ENCODE measurements at places on chromosomes 13 and 19.

GRCh38 chr13:26971990-26972887 lies 199.4 kb downstream of the USP12 start:
- no peak for DNase-seq

DNA sequence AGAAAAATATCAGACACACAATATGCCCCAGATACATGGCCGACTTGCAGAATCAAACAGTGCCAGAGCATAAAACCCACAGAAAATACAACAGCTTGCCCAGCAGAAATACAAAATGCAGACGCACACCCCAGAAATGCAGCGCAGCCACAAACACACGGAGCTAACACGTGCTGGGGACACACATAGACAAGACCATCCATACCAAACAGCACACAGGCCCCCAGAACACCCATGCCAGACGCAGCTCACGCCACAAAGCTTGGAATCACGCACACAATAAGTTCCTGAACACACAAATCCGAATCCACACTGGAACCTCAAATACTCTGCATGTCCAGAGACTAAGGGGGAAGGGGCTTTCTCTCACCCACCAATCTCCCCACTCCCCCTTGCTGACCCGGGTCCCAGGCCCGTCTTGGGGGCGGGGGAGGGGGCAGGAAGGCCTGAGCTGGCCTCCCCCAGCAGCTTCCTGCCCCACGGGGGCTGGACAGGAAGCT lies 17.2 kb downstream of the CCDC97 start:
- DNase-seq: no peak

- peak; percentile 37 for DNase-seq
Observed at GRCh38 chr13:74067818-74068217, 66.4 kb downstream of the KLF12 start.

DNA sequence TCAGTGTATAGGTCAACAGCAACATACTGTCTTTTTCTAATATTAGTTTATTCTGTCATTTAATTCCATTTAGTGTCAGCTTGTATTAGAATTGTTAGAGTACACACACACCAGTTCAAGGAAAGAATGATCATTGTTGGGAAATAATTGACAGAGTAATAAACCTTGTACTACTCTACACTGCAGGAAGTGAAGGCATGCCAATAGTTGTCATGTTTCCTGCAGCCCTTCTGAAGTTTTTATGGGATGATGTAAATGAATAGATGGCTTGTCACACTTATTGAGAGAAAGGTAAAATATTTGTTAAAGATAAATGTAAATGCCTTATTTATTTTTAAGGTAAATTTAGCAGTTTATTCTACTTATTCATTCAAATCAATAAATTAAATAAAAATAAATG lies 306.9 kb upstream of the KLHL1 start:
- DNase-seq: no peak

- no peak for DNase-seq
Observed at GRCh38 chr19:14168259-14168972, 32.0 kb upstream of the ASF1B start.

DNA sequence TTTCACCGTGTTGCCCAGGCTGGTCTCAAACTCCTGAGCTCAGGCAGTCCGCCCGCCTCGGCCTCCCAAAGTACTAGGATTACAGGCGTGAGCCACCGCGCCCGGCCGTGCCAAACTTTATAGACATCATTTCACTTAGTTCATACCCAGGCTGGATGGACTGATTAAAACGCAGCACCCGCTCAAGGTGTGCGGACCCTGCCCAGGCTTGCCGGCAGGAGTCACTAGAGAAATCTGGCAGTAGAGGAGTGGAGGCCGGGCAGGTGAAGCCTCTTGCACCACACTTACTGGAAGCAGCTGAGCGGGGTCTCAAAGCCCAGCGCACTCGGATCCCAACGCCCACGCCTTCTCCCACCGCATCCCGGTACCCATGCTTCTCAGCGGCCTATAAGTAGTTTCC lies 11.4 kb downstream of the PTGIR start:
- DNase-seq: no peak

DNA sequence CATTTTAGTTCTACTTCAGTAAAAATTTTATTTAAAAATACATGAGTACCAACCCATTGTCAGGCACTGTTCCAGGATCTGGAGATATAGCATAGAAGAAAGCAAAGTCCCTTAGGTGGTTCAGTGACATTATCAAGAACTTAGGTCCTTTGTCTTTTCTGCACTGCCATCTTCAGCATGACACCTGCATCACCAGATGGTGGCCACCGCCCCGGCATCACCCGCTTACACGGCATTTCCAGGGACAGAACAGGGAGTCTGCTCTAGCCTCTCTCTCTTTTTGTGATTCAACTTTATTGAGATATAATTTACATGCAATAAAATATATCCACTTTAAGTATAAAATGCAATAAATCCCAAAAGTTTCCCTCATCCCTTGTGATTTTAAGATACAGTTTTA lies 23.5 kb downstream of the DYRK1B start:
- DNase-seq: no peak

DNA sequence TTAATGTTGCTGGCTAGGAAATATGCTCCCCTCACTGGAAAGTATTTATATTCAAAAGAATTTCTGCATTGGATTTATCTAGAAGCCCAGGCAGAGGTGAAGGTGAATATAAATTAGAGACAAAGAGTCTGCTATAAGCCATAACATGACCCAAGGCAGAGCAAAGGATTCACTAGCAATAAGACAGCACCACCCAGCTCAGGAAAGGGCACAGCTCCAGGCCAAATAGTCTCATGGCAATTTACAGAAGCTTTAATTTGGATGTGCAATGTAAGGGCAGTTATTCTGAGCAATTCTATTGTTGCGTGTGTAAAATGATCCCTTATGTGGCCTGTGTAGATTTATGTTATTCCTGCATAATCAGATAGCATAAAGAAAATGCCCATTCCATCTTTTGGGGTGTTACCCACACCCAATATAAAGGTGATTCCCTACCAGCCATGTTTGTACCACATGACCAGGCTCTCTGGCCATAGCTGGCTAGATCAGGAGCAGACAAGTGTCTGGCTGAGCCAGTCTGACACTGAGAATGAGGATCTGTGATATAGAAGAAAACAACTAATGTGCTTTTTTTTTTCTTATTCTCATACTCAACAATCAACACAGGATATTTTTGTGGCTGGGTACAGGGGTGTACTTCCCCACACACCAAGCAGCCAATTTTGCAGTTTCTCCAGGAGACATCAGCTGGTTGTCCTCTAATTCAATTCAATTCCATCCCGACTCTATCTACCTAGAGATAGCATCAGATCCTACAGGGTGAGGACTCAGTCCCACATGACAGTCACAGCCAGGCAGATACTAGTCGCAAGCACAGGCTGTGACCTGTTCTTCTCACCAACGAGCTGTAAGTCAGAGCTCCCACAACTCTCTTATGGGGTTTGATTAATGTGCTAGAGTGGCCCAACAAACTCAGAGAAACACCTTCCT lies 181.4 kb downstream of the KCTD15 start:
- DNase-seq: no peak

DNA sequence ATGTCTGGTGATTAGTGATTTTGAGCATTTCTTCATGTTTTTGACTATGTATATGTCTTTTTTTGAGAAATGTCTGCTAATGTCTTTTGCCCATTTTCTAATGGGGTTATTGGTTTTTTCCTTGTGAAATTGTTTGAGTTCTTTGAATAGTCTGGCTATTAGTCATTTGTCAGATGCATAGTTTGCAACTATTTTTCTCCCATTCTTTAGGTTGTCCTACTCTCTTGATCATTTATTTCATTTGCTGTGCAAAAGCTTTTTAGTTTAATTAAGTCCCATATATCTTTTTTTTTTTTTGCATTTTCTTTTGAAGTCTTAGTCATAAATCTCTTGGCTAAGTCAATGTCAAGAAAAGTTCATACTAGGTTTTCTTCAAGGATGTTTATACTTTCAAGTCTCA lies 449.8 kb downstream of the DACH1 start:
- no peak for DNase-seq

DNA sequence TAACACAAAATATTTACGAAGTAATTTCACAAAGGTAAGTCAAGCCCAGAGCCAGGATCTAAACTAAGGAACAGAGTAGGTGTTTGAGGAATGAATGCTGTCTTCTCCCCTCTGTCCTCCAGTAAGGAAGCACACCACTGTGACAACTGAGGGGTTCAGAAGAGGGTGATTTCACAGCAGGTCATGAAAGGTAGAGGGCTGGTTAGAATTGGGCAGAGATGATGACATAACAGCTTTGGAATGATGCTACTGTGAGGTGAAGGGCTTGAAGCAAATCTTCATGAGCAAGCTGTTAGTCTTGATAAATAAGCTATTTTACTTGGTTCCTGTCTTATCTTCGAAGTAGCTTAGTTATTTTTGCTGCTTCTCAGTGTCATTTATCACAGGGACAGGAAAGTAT lies 498.6 kb downstream of the FGF9 start:
- peak; percentile 47 for DNase-seq

DNA sequence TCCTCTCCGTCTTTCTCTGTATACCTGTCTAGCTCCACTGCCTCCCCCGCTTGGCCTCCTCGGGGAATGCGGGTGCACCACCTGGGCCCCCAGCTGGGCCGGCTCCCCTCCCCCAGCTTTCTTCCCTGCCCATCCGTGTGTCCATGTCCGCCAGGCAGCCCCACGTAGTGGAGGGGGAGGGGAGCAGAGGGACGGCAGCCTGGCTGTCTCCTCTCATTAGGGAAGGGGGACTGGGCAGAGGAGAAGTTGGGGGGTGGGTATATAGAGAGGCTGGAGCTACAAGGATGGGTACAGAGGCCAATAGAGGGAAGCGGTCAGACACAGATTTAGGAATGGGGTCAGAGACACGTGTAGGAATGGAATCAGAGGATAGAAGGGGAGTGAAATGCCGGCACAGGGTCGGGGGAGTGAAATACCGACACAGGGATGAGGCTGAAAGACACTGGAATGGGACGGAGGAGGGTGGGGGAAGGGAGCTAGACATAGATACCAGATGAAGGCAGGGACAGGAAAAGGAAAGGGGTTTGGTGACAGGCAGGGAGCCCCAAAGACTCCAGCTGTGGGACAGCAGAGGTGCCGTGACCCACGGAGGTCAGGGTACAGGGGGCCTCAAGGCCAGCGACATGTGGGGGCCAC lies 2.8 kb downstream of the NECTIN2 start:
- peak; percentile 22 for DNase-seq

GRCh38 chr19:47305309-47305751 lies 4.3 kb upstream of the C5AR1 start:
- DNase-seq: peak; percentile 33

- no peak for DNase-seq
Observed at GRCh38 chr19:19710506-19710905, 22.4 kb downstream of the ZNF14 start.

- DNase-seq: peak; percentile 93
Observed at GRCh38 chr19:52453324-52454094, at the start of gene ZNF578. TSS of gene ZNF578 (plus strand) at chr19:52453553. CDS start at chr19:52501846, 48,293 bp downstream.

GRCh38 chr19:2089001-2089711 lies 7.0 kb downstream of the MOB3A start:
- peak; percentile 75 for DNase-seq

DNA sequence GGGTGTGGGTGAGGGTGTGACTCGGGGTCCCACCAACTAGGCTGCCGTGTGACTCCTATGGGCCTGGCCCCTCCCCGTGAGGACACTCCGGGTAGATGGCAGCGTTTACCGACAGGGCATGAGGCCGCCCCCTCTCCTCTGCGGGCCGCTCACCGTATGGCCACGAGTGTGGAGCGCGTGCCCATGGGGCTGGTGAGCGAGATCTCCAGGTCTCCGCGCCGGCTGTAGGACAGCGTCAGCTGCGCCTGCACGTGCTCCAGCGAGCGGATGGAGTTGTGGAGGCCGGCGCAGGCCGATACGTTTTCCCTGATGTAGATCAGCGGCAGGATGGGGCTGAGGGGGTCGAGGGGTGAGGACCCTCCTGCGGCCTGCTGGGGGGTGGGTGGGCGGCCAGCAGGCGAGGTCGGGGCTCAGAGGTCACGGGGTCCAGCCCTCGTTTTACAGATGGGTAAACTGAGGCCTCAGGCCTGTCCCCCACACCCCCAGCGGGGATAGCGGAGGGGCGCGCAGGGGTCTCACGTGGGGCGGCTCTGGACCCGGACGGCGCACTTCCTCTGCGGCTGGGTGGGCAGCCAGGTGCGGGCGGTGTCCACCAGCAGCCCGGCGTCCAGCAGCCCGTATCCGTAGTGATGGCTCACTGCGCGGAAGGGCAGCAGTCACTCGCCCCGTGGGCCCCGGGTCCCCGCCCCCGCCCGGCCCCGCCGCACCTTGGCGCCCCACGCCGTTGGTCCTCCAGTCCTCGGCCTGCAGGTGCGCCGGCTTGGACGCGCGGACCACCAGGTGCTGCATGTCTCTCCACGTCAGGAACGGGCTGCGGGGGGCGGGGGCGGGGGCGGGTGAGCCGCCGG lies 4.3 kb upstream of the C19orf25 start:
- no peak for DNase-seq

- no peak for DNase-seq
Observed at GRCh38 chr13:57604442-57604841, 27.1 kb upstream of the PCDH17 start.

DNA sequence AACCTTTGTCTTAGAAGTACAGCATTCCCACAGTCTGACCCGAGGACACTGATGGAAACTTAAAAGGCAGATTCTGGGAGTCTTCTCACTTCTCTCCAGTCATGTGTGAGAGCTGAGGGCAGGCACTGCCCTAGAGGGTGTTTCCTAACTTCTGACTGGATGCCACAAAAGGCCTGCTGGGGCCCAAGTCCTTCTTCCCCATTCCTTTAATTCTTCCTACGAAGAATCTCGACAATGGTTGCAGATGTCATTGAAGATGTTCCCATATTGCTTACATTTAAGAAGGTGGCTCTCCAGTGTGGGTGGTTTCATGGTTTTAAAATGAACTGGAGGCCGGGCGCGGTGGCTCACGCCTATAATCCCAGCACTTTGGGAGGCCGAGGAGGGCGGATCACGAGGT lies 27.4 kb upstream of the ZNF564 start:
- no peak for DNase-seq

DNA sequence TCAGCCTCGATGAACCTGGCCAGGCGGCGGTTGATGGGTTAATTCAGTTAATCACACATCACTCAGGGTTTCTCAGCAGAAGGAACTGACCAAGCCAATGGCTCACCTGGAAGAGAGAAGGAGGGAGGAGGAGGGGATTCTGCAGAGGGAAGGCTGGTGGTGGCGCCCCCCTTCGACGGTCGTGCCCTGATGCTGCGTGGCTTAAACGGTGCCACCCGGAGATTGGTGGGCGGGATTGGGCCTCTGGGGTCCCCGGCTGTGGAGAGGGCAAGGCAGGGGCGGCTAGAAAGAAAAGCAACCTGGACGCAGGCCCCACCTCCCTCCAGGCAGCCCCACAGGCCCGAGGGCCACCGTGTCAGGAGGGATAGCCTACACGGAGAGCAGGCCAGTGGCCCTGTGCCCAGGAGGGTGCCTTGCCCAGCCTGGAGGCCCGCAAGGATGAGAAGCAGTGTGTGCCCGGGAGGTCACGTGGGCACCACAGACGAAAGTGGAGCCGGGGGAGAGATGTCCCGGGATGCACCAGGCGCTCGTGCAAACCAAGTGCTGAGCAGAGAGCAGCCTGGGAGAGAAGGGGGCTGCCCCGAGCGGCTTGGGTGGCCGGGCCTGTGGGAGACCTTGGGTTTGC lies 16.0 kb downstream of the CSNK1G2 start:
- DNase-seq: no peak

GRCh38 chr13:20425819-20426219 lies 99.8 kb downstream of the CRYL1 start:
- peak; percentile 48 for DNase-seq

All from umbilical cord (tissue), 2 donors.